Daoy (cell line): ENCODE measurements at places on chromosomes 2 and 18. TPM values are rescaled to one million over a fixed set of nuclear protein-coding genes. Genes with fewer than 3 reads are reported as not detected.

The SIX3 gene
- total RNA-seq = 0.24 TPM in 1 of 2 replicates, not detected in the other

The GDF7 gene
- 0.06 and 0.11 TPM in 2 replicates for total RNA-seq

The ZNF532 gene
- 16.6 and 20.8 TPM in 2 replicates for total RNA-seq

The CFAP65 gene
- total RNA-seq = 0.11 TPM in 1 of 2 replicates, not detected in the other

The ZNF385B gene
- not detected in 2 replicates for total RNA-seq

The MAP3K20 gene
- 27.4 and 27.7 TPM in 2 replicates for total RNA-seq

The ZC3H6 gene
- 0.36 and 0.69 TPM in 2 replicates for total RNA-seq

The CCDC85A gene
- total RNA-seq = 0.74 and 1.3 TPM in 2 replicates

The NAGK gene
- 51.9 and 65.8 TPM in 2 replicates for total RNA-seq

The MROH2A gene
- 0.21 and 0.80 TPM in 2 replicates for total RNA-seq

The SCN7A gene
- total RNA-seq = not detected in 2 replicates

The KLHL14 gene
- total RNA-seq = 0.34 TPM in 1 of 2 replicates, not detected in the other

The WDR35 gene
- total RNA-seq = 15.6 and 17.8 TPM in 2 replicates

The NDC80 gene
- 48.9 and 56.7 TPM in 2 replicates for total RNA-seq

GRCh38 chr2:212299943-212300342 is 238.7 kb downstream of the ERBB4 start:
- no peak for DNase-seq

- no peak for DNase-seq
Measured at GRCh38 chr2:127122361-127123027, 15.5 kb upstream of the BIN1 start.

DNA sequence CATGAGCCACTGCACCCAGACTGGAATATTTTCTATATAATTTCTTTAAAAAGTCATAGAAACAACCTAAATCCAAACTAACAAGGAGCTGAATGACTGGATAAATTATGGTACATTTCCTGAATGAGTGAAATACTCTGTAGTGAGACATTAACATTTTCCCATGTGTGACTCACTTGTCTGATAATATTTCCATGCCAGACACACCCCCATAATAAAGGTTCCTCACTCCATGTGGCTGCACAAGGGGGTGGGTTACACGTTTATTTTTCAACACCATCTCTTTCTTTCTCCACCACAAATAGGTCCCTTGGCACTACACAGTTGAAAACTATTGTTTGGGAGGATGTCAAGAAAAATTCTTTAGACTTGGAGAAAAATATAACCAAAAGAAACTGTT is 266.3 kb upstream of the LYPD1 start:
- DNase-seq = peak; percentile 25

- DNase-seq = no peak
Measured at GRCh38 chr2:240567137-240567871, 980 bp upstream of the RNPEPL1 start.

DNA sequence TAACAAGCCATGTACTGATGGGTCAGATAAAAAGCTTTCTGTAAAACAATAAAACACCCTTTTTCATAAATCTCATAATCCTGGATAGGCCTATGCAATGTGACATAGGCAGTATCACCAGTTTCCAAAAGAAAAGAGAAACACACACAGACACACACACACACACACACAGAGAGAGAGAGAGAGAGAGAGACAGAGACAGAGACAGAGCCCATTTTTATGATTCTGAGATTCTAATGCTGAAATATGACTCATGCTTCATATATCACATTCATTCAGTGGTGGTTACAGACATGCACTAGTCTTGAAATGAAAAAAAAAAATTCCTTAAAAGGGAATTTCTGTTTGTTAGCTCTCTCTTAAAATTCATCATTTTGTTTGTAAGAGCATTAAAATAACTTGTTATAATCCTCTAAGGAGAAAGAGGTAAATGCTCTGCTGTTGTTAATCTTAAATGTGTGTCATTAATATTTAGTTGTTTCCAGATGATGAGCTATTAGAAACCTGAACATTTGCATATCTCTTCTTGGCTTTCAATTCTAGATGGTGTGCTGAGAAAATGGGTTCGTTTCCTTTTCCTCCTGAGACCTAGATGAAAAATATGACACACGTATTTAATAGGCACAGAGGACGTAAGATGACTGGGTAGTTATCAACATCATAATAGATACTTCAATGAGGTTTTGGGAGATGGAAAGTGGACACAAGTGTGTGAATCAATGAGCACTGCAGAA is 1598.7 kb upstream of the ACVR2A start:
- DNase-seq = no peak

DNA sequence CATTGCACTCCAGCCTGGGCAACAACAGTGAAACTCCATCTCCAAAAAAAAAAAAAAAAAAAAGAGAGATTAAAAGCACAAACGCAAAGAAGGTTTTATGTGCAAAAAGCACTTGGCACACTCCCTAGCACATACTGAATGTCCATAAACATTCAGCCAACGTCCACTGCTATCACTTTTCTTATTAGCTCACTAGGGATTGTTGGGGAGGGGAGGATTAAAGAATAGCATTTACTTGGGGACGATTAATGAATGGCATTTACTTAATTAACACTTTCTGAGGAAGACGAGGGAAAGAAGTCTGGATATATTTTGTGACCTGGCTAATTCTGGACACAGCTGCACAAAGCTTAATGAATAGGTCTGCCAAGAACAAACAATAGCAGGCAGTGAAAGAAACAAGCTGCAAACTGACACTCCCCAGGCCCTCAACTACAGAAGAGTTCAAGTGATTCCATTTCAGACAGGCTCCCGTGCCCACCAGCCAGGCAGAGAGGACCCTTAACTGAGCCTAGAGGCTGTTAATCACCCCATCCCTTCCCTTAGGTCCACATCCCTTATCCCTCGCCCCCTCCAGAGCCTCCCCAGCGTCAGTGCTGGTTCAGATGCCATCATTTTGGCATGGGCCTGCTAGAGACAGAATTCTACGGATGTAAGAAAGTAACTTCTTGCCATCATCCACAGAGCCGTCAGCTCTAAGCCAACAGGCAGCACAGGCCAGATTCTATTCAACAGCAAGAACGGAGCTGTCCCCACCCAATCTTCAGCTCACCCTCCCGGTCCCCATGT is 7.4 kb downstream of the CYB5A start:
- no peak for DNase-seq

- DNase-seq = peak; percentile 41
Measured at GRCh38 chr2:118089139-118089800, 999 bp downstream of the INSIG2 start.

- DNase-seq = peak; percentile 14
Measured at GRCh38 chr18:34709104-34709503, 994 bp upstream of the DTNA start.

DNA sequence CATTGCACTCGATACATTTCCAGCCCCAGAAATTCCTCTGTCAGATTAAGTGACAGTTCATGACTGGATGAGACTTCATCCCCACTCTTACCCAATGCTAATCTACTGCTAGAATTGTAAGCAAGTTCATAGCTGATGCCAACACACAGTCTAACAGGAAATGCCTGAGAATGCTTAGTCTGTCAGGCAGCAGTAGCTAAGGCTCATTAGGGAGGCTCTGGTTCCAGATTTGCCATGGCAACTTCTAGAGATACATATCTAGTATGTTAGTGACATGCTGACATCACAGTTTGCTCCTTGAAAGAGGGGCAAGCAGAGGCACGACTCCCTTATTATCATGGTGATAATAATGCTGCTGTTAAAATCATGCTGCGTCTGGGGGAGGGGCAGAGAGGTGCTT is 198.4 kb downstream of the RBM43 start:
- no peak for DNase-seq

DNA sequence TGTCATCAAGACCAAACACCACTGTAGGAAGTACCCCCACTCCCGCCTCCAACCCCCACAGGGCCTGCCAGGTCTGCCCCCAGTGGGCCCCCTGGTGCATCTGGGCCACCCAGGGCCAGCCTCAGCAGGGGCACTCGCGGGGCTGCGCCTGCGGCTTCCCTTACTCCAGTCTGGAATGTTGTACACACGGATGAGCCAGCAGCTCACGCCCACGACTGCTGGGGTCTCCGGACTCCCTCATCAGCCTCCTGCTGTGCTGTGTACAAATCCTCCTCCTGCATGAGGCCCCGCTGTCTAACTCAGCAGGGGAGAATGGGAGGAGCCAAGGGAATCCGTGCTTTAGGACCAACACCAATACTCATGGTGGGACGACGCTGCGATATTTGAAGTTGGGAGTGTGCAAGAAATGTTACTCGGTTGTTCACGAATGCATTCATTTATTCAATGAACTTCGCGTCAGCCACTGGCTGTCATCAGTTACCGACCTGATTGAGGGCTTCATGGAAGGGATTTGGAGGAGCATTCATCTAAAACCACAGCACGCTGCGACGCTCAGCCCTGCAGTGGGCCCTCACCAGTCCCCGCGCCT is 654 bp upstream of the ASB1 start:
- peak; percentile 95 for DNase-seq

DNA sequence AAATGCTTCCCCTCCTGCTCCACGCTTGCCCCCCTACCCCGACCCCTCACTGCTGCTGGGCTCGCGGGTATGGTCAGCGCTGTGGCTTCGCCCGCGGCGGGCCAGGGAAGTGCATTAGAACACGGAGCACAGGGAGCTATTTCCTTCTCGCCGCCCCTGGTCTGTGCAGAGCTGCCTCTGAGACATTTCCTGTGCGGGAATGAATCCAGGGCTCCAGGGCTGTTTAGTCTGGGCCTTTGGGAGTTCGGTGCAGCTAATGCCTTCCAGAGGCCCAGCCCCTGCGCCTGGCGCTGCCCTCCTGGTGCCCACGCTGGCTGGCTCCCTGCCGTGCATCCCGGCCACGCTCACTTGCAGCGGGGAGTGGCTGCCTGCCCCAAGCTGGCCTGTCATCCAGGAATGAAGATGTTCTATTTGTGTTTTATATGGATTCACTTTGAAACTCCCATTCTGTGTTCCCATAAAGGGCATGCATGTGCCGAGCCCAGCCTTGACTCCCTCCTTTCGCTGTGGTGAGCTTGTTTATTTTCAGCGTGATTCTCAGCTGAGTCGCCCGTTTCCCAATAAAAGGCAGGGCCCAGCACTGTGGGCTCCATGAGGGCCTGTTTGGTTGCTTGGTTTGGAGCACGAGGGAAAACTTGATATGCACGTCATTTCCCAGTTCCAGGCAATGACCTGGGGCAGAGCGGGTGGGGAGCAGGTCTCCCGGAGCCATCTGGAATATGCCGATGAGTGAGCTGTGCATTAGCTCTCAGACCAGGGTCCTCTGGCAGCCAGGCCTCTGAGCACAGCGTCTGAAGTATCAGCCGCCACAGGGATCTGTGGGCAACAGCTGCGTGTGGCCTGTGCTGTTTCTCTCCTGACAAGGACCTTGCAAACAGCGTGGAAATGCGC is 42.7 kb downstream of the SH3RF3 start:
- DNase-seq = peak; percentile 95

- DNase-seq = no peak
Measured at GRCh38 chr2:23698721-23699579, 228.0 kb downstream of the ATAD2B start.

- DNase-seq = no peak
Measured at GRCh38 chr2:107466984-107467773, 359.5 kb upstream of the RGPD4 start.

GRCh38 chr2:12313445-12314126 is 403.1 kb upstream of the TRIB2 start:
- DNase-seq = no peak

- no peak for DNase-seq
Measured at GRCh38 chr2:219168526-219168925, 1.3 kb downstream of the SLC23A3 start.

- no peak for DNase-seq
Measured at GRCh38 chr2:30807249-30807648, at the start of gene CAPN13. Gene CAPN13, minus strand, starts transcription at chr2:30807446. Its CDS starts 20,121 bp downstream, at chr2:30787325.

DNA sequence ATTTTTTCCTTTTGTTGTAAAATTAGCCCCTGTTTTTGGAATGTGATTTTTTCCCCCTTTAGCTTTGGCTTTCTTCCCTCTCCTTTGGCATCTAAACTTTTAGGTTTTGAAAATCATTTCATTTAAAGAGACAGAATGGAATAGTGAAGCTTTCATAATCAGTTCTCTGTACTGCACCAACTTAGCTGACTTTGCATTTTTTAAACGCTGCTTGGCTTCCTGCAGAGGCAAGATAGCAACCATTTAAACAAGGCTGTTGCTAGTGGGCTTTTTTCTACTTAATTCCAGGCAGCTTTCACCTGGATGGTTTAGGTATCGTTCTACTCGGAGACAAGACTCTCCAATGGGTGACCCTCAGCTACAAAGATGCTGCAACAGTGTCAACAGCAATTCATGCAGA is 267.9 kb upstream of the PKDCC start:
- no peak for DNase-seq

GRCh38 chr18:63271881-63272299 is 47.7 kb downstream of the BCL2 start:
- DNase-seq = no peak

DNA sequence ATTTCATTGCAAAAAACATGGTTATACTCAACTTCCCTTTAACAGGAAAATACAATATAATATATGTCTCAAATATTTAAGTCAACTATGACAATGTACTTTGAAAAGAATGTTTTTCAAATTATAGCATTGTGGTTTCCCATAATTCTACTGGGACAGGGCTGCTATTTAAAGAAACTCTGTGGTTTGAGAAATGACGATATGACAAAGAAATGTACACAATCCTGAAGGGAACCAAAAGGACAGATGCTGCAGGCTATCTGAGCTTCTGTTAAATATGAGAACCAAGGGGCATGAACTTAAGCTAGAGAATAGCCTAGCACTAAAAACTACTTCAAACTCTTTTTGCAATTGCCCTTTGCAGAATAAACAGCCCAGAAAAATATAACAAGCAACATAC is 415.9 kb downstream of the GRB14 start:
- no peak for DNase-seq

- no peak for DNase-seq
Measured at GRCh38 chr18:9766076-9766481, 58.0 kb downstream of the RAB31 start.

GRCh38 chr2:127052057-127052770 is 54.7 kb downstream of the BIN1 start:
- DNase-seq = no peak

GRCh38 chr2:36060133-36060532 is 295.4 kb upstream of the CRIM1 start:
- no peak for DNase-seq

DNA sequence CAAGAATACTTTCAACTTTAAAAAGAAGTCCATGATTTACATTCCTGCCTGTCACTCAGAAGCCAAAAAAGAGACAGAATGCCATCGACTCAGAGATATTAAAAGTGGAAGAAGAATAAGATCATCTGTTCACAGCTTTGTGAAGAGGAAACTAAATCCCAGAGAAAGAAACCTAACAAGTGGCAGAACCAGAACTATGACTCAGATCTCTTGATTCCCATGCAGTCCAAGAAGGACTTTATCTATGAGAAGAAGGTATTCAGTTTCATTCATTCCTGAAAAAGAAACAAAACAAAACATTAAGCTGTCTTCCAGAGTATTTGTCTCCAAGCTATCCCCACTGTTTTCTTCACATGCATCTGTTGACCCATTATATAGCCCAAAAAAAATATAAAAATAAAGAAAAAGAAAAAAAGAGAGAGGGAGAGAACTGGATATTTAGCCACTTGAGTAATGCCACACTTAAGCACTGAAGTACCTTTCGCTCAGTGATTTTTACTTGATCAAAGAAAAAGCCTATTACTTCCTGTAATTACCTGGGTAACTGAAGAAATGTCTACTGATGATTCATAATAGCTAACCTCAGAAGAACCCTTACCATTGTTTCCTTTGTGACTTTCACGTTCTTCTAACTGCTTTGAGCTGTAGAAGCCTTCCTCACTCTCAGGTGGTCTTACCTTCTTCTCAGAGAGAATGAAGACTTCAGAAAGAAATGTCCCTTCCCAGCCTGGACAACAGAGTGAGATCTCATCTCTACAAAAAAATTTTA is 17.7 kb upstream of the AKAIN1 start:
- no peak for DNase-seq

- DNase-seq = no peak
Measured at GRCh38 chr2:181585732-181586131, 71.2 kb downstream of the CERKL start.

GRCh38 chr2:60465736-60466135 is 87.7 kb downstream of the BCL11A start:
- no peak for DNase-seq
